Naive thymus-derived CD8-positive, alpha-beta T cell (primary cell): ENCODE measurements at places on chromosomes 1 and 21. TPM values are rescaled to one million over a fixed set of nuclear protein-coding genes. Genes with fewer than 3 reads are reported as not detected.
A peak's percentile ranks its signal among the peaks of the same experiment; 100 is the strongest.

Gene KCTD3
- 1.3 TPM for polyA plus RNA-seq

DNA sequence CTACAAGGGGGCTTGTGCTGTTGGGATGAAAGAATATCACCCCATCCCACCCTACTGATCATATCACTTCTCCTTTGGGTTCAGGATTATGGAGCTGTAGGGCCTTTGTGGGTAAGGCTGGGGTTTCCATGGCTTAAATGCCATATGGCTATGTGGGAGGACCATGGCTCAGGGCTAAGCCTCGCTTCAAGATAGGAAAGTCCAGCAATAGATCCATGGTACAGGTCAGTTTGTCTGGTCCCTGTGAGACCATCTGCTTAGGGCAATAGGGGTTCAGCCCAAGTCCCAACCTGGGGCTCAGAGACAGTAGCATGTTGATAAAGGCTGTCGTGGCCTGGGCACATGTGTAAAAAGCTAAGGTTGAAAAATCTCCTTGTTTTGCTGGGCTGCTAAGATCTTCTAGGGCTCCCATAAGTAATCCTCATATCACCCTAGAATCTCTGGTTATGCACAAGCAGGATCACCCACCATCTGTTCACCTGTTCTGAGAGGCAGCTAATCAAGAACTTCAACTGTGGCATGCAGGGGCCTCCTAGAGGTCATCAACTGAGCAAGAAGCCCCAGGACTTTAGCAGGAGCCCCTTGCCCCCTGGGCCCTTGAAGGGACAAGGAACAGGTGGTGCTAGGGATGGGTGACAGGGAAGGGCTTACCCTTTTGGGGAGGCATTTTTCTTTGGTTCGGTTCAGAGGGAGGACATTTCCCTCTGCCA is 66.5 kb downstream of the UBE2T start:
- DNase-seq, result no peak

- peak; percentile 21 for DNase-seq
Measured at GRCh38 chr1:226549094-226549936, 751 bp downstream of the STUM start.

Gene SPRR2E
- polyA plus RNA-seq, result not detected

Gene RNU1-1
- not detected for polyA plus RNA-seq

Gene CRB1
- 0.20 TPM for polyA plus RNA-seq

DNA sequence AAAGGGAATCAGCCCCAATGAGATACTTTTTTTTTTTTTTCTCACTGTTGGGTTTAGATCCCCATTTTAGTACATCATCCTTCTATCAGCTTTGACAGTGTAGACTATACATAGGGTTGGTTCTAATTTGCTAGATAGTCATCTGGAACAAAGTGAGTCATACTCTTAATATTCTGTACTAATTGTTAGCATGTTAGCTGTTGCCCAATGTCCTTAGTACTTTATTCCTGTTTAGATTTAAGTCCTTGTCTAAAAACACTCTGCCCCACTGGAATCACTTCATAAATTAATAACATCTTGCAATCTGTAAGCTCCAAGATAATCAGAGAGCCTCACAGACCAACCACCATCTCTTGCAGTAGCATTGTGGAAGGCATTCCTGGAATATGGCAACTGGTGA is 209.8 kb upstream of the KIAA0040 start:
- no peak for DNase-seq

Gene KCNE2
- 0.24 TPM for polyA plus RNA-seq

Gene LRRC71
- polyA plus RNA-seq, result not detected

DNA sequence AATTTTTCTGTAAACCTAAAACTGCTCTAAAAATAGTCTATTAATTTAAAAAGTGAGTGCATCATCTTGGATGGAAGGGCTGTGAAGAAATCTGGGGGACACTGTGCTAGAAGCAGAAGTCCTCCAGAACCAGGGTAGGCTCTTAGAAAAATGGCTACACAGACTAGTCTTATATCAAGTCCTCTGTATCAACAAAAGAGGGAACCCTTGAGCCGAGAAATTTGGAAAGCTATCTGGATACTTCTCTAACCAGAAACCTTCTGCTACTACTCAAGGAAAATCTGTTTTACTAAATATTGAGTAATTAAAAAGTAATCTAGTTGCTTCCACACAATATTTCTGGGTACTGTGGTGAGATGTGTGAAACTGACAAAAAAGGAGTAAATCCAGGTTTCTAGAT is 92.1 kb downstream of the WDR3 start:
- DNase-seq, result no peak

DNA sequence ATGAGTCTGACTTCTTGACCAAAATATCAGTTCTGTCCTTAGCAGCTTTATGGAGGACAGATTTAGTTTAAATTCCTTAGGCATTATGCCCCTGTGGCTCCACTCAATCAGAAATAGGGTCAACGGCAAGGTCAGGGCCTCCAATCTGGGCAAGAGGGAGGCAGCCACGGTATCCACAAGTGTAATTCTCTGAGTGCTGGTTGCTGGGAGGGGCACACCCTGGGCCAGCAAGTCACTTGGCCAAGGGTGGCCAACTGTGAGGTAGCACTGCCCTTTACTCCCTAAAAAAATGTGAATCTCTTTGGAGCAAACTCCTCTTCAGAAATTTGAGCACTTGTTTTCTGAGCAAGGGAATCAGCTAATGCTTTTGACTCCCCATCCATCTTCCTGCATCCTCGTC is 12.8 kb downstream of the SPATA46 start:
- DNase-seq, result no peak

GRCh38 chr21:28962465-28962864 is 30.2 kb downstream of the LTN1 start:
- DNase-seq, result no peak

Gene CELA2B
- polyA plus RNA-seq, result not detected

GRCh38 chr1:96206451-96206850 is 515.1 kb upstream of the PTBP2 start:
- DNase-seq, result no peak

DNA sequence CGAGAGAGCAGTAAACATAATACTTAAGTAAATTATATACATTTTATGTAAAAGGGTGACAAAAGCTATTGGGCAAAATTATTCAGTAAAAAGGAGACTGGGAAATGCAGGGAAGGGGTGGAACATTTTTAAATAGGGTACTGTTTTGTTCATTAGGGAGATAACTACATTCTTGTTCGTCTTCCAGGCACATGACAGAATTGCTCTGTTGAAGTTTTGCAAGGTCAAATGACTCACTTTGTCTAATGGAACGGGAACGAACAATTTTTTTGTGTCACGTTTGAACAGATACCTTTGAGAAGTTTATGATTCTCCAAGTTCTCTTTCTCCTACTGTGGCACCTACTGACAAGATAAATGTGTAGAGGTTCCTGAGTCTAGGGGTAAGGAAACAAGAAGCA is 382.3 kb upstream of the ZRANB2 start:
- no peak for DNase-seq

- no peak for DNase-seq
Measured at GRCh38 chr1:61101536-61101935, 19.2 kb downstream of the NFIA start.
